ENCODE measurements at places on chromosomes 2 and 18.

DNA sequence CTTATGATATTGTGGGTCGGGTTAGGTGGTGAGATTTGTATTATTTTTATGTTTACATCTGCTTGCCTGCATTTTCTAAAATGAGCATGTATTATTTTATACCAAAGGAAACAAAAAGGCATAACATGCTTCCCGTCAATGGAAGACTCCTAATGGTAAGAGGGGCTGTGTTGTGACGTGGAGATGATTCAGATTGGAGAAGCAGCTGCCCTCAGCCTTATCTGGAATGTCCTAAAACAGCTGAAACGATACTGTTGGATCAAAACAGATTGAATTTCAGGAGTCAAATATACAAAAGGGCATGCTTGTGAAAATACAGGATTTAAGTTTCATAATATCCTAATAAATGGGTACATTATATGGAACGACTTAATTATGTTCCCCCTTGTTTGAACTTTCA lies 19.0 kb downstream of the DGKD start:
- DNase-seq: no peak

DNA sequence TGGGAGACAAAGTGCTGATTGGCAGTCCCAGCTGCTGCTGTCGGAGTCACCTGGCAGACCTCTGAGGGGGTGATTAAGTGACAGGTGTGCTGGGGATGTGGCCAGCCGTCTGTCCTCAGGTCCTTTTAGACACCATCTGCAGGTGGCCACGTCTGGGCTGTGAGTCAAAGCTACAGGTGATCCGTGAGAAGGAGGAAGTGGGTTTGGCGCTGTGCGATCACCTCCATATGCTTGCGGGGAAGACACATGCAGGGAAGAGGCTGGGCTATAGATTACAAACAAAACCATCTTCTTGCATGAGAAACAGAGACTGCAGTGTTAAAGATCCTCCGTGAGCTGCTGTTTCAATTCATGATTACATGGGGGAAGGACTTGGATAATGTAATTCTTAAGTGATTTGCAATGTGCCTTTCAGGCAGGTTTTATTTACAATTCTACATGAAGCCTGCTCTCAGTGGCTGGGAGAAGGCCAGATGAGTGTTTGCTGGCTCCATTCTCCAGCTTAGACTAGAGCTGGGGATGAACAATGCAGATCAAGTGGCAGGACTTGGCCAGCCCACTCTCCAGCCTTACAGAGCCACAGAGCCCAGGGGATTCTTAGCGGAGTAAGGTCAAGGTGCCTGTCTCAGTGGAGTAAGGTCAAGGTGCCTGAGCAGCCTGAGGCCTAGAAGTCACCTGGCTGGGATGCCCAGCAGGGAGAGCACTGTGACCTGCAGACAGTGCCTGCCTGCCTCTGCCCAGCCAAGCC lies 87.8 kb downstream of the LYPD1 start:
- DNase-seq: no peak

- DNase-seq: no peak
Observed at GRCh38 chr2:49080681-49081080, 73.6 kb downstream of the FSHR start.

- no peak for DNase-seq
Observed at GRCh38 chr2:55733335-55733734, 39.7 kb upstream of the PNPT1 start.

GRCh38 chr2:160493227-160494028 lies at the start of gene RBMS1:
Gene RBMS1, minus strand, starts transcription at chr2:160493807. Its CDS starts 444 bp downstream, at chr2:160493363.
- DNase-seq: peak; percentile 18

DNA sequence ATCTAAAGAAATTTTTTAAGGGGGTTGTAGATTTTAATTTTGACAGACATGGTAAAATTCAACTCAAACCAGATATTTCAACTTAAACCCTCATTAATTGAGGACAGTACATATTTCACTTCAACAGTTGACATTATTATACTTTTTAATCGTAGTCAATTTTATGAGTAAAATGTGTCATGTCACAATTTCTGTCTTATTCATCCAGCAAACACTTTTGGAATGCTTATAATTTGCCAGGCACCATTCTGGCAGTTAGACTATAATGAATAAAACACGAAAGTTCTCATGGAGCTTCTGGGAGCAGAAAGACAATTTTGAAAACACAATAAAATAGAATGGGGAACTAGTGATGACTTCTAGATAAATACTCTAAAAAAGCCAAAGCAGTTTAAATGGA lies 1094.8 kb downstream of the SUCLG1 start:
- DNase-seq: no peak

DNA sequence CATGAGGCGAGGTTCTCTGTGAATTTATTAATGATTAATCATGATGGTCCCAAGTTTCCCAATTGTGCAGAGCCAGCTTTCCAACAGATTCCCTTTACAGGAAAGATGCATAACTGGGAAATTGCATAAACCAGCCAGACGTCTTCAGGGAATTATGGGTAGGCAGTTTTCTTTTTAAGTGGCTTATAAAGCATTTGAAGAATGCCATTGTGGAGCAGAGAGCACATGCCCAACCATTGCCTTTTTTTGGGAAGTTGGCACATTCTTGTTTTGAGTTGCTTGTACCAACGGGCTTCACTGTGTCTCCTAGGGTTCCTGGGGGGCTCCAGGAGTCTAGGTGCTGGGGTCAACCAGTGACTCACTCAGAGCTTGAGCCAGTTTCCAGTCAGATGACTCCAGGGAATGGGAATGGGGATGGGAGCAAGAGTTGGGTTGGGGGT lies 231.7 kb upstream of the FOSL2 start:
- DNase-seq: no peak

DNA sequence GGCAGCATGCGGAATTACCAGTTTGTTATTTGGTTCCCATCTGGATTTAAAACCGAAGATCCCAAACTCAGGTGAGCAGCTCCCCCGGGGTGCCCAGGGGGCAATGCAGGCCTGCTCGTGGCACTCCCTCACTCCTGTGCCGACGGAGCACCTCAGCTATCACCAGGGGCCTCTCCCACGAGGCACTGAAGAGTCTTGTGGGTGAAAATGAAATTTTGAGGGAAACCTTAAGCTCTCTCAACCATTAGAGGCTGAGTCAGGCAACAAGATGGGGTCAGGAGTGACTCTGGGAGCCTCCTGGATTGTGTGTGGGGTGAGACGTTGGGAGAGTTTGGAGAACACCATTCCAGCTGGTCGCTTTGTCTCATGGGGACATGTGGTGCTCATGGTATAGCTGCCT lies 189.0 kb downstream of the PRKCE start:
- DNase-seq: no peak

DNA sequence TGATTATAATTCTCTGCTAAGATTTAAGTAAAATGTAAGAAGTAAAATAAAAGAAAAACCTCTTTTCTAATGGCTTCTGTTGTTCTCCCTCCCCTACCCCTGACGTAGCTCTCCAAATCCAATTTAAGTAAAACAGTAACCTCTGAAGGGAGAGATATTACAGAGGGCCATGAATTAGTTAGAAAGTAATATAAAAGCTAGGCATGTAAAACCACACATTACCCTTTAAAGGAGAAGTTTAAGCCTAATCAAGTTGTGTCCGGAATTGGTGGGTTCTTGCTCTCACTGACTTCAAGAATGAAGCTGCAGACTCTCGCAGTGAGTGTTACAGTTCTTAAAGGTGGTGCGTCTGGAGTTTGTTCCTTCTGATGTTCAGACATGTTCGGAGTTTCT lies 116.9 kb upstream of the SCN7A start:
- no peak for DNase-seq

DNA sequence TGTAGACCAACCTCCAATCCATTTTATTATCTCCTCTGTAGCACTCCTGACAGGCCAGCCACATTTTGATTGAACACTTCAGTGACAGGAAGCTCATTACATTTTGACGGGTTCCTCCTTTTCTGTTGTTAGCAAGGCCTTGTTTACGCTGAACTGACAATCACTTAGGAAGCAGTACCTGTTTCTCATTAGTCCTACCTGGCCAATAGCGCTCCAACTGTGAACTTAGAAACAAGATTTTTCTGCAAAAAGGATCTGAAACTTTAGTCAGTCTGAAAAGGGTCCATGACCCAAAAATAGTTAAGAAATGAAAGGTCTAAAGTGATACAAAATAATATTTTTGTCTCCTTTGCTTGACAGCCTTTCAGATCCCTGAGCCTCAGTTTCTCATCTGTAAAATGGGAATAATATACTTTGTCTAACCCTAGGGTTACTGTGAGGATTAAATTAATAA lies 119.6 kb upstream of the MSTN start:
- DNase-seq: no peak

- DNase-seq: no peak
Observed at GRCh38 chr2:57906152-57906732, 140.4 kb upstream of the VRK2 start.

DNA sequence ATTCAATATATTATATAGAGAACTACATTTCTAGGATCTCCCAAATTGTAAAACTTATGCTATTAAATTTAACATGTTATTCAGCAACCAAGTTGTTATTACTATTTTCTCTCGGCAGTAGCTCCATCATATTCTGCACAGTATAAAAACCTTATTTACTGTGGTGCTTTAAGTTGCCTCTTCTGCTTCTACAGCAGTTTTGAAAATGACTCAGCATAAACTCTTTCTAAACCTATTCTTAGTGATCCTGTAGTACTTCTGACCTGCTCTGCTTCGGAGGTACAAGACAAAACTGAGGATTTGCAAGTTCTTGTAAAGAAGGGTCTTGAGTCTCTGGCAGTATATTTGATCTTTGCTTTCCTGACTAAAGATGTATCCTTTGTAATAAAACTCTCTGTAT lies 567.2 kb downstream of the TMX3 start:
- no peak for DNase-seq

DNA sequence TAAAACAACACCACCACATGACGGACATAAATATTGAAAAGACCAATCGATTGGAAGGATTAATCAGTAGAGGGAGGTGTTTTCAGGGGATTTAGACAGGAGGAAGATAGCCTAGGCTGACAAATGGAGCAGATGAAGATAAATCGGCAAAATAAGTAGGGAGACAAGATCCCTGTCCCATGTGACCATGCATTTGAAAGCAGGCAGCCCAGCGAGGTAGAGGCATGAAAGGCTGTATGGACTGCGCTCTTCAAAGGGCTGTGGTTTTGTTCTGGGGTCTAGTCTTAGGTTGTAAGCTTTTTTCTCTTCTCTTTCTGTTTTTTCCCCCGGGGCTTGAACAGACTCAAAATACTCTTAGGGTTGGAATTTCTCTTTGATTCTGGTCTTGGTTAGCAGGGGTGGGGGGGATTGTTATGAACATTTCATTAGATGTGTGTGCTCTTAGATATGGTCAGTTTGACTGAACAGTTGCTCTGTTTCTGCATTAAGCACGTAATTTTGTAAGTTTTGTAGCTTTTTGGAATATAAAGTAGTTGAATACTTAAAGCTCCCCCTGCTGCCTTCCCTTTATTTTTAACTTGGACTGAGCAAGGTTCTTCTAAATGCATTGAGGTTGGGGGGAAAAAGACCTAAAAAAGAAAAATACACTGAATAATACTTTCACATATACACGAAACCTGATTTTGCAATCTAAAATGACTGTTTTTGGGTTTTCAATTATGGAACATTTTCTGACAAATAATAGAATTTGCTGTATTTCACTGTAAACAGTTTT lies 32.2 kb downstream of the ZNF532 start:
- no peak for DNase-seq

DNA sequence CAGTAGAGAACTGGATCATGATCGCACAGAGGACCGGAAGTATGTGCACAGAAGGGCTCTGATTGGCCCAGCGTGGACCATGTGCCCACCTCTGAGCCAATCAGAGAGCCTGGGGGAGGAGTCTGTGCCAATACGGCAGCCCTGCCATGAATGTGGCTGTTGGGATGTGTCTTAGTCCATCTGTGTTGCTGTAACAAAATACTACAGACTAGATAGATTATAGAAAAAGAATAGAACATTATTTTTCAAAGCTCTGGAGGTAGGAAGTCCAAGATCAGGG lies 132.0 kb downstream of the NDUFA10 start:
- no peak for DNase-seq

- DNase-seq: no peak
Observed at GRCh38 chr2:46656640-46657039, 177.3 kb downstream of the TMEM247 start.

- no peak for DNase-seq
Observed at GRCh38 chr2:212030709-212031108, 507.9 kb downstream of the ERBB4 start.

GRCh38 chr2:183868153-183868552 lies 730.2 kb upstream of the ZNF804A start:
- no peak for DNase-seq

DNA sequence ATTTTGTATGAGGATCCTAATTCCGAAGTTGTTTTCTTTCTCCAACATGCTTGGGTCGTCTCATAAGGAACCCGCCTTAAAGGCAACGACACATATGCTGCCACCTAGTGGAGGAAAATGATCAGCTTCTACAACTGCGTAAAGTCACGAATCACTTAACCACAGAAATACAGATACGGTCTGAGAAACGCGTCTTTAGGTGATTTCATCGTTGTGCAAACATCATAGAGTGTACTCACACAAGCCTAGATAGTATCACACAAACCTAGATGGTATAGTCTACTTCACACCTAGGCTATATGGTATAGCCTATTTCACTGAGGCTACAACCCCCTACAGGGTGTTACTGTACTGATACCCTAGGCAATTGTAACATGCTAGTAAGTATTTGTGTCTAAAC lies 13.1 kb downstream of the GNLY start:
- DNase-seq: peak; percentile 27

DNA sequence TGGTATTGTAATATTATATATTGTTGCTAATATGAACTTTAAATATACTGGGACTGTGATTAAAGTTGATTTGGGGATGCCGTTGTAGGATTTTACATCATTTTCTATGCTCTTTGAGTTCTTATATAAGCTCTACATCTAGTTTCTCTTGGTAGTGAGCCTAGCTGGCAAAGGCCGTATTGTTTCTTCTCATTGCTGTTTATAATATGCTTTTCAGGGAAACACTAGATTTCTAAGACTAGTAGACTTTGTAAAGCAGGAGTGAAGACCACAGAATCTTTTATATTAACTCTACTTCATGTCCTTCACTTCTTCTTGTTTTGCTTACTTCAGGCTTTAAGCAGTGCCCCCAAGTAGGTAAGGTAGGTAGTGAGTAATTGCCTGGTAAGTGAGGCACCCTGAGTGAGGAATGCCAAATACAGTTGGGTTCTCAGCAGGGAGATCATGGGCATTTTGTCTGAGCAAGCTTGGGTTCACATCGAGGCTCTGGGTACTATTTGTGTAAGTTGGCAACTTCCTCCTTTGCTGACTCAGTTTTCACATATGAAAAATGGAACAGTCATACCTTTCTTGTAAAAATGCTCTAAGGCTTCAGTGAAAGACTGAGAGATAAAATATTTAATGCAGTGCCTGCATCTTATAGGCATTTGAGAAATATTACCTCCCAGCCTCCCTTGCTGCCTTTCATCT lies 96.4 kb downstream of the RNF144A start:
- DNase-seq: no peak

DNA sequence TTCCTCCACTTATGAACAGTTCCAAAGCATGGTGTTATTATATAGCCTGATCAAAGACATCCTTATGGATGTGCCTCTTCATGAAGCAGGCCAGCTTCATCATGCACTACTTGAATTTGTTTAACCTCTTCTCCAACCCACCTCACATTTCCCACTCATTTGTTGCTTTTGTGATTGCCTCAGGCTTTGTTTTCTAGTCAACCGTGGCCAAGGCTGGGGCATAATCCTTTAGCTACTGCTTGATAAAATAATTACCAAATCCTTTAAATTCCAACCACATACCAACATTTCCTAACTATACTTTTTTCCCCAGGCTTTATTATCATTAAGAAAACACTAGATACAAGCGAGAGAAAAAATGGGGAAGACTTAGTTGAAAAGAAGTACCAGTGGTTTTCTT lies 39.6 kb upstream of the SCN1A start:
- no peak for DNase-seq
